Femur (tissue), 1 donor: ENCODE measurements at places on chromosomes 4 and X.

DNA sequence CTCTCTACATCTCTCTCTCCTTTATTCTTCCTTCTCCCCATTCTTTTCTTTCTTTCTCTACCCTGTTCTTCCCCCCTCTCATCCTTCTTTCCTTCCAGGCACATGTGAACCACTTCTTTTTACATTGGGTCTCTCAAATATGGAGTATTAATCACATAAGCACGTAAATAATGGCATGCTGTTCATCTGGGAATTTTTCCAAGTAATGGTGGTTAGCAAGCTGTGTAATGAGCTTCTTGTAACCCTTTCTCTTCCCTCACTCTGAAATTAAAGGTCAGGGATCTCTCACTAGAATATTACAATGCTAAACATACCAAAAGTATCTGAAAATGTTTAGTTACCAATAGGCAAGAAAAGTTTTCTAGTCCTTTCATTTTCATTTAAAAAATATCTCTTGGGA, 239.9 kb upstream of the TEX13A start:
- DNase-seq: no peak

DNA sequence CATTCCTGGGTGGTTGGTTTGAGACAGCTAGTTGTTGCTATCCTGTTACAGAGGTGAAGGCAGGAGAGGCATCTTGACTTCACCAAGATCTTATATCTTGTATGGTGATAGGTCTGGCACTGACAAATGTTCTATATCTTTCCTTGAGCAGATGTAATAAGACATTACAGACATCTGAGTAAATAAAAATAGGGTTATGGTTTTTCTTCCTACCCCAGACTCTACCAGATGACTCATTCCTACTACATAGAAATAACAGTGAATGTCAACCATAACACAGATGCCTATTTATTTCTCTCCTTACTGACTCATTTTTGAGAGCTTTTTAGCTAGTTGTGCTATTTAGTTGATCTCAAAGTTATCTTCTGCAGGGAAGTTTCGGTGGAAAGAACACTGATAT, 21.9 kb downstream of the HNRNPH2 start:
- no peak for DNase-seq

- DNase-seq: no peak
Observed at GRCh38 chr4:1279253-1279652, 10.4 kb upstream of the MAEA start.

- DNase-seq: no peak
Observed at GRCh38 chr4:107392380-107392779, 327.7 kb downstream of the PAPSS1 start.

DNA sequence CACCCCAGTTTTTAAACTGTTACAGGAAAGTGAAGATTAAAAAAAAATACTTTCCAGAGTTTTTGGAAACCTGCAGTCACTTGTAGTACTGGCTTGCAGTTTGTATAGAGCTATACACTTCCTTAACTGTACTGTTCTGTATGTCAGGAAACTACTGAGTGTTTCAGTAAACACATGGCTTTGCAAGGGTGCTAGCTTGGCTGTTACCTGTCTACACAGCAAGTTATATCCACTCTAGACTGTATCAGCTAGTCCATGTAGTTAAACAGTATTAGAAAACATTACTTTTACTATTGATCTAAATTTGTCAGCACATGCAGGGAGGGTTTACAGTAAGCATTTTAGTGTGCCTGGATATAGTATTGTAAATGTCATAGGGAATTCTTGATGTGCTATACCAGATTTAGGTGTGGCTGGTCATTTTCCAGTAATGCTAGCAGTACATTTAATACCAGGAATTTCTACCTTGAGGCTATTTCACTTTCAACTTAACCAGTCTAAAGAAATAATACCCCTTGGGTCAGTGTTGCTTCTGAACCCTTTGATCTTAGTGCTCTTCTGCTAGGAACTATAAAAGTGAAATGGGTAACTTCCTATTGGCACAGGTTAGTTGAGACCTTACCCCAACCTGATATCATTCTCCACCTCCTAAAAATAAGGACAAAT, 192.3 kb upstream of the ANKRD50 start:
- no peak for DNase-seq

GRCh38 chrX:9897761-9898161, 69.4 kb upstream of the CLDN34 start:
- DNase-seq: peak; percentile 38

GRCh38 chr4:128542047-128542446, 254.4 kb upstream of the PGRMC2 start:
- DNase-seq: no peak

- DNase-seq: no peak
Observed at GRCh38 chr4:111650146-111650545, 495.1 kb upstream of the FAM241A start.

GRCh38 chr4:30094887-30095286, 625.3 kb upstream of the PCDH7 start:
- no peak for DNase-seq

- peak; percentile 29 for DNase-seq
Observed at GRCh38 chr4:53640576-53641453, 49.5 kb upstream of the LNX1 start.
